ENCODE measurements at places on chromosomes 2 and 18.

- no peak for DNase-seq
Measured at GRCh38 chr2:210964141-210964764, 407.9 kb downstream of the CPS1 start.

- DNase-seq: no peak
Measured at GRCh38 chr2:207296265-207296948, 130.7 kb upstream of the KLF7 start.

DNA sequence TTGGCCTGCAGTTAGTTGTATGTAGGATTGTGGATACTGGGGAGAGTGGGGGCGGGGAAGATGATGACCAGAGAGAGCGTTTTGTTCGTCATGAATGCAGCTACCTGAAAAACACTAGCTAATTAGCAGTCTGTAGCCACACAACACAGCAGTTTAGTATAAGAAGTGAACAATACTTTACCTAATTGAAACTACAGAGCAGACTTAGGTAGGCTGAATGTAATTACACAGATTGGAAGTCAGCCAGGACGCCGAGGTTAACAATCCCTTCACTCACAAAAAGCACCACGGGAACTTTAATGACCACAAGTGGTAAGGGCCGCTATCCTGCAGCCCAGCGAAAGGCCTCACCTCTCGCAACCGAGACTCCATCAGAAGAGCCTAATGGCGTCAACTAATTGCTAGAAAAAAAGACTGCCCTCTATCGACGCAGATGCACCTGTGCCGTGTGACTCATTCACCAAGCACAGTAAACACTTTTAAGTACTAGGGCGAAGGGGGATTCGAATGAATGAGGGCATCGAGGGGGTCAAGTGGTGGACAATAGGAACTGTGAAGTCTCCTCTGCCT is 591.0 kb downstream of the ARHGAP15 start:
- DNase-seq: no peak

GRCh38 chr2:233412405-233412804 is 58.1 kb downstream of the DGKD start:
- DNase-seq: no peak

GRCh38 chr2:160407393-160408172 is 86.0 kb downstream of the RBMS1 start:
- DNase-seq: peak; percentile 53

DNA sequence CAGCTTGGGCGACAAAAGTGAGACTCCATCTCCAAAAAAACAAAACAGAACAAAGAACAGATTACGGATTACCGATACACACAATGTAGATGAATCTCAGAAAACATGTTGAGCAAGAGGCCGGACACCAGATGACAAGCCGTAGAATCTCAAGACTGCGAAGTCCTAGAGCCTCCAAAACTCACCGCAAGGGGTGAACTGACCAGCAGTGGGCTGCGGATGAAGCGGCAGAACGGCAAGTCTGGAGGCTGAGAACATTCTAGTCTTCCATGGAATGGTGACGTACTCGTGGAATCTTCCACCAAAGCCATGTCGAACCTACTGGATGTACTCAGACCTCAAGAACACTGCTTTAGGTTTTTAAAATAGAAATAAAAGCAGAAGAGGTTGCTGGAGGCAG is 198.8 kb downstream of the NDUFA10 start:
- DNase-seq: no peak
